Sigmoid colon (tissue), 7 donors: ENCODE measurements at places on chromosomes 11 and 22. TPM values are rescaled to one million over a fixed set of nuclear protein-coding genes. Genes with fewer than 3 reads are reported as not detected.

FOSL1 gene
- 1.6 TPM for polyA plus RNA-seq

OR51E1 gene
- not detected for polyA plus RNA-seq

KCNJ1 gene
- polyA plus RNA-seq: not detected

KRTAP5-7 gene
- not detected for polyA plus RNA-seq

ZNF214 gene
- 0.46 TPM for polyA plus RNA-seq

TLCD5 gene
- polyA plus RNA-seq: 1.1 TPM

DNA sequence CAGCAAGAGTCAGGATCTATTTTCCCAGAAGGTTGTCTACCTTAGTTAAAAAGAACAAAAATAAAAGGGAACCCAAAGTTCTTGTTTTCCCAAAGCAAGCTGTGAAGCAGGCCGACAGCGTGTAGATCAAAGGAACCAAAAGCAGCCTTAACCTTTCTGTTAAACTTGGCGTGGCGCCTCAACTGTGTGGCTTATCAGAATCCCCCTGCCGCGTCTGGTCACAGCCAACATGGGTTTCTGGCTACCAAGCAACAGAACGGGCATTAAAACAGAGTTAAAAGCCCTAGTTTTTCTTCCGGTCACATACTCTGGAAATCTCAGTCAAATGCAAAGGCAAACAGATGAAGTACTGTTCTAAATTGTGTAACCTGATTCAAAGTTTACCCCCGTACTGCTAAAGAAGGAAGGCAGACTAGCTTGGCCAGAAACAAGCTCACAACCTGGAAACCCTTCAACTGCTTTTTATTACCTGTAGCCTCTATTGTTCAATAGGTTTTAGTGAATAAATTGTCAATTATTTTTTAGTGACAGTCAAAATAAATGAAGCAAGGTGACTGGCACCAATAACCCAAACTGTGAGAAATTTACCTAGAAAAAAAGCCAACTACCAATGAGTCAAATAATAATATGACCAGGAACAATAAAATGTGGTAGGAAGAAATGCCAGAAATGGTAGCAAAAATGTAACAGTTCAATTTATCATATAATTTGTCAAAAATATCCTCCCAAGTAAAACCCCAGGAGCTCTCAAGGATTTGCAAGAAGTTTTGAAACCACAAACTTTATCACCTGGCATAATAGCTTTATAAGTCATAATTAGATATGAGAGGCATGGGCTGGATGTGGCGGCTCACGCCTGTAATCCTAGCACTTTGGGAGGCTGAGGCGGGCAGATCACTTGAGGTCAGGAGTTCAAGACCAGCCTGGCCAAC, 21.4 kb downstream of the CHKA start:
- H3K36me3 ChIP-seq: no peaks in the 10 kb centered on the region
- H3K4me3 ChIP-seq: no peak overlapping the region
- no peaks in the 10 kb centered on the region for H3K4me1 ChIP-seq
- no peaks in the 10 kb centered on the region for H3K27me3 ChIP-seq

GRCh38 chr22:48929276-48929790, 898.3 kb downstream of the BRD1 start:
- no peak overlapping the region for H3K27ac ChIP-seq
- H3K4me1 ChIP-seq: no peaks in the 10 kb centered on the region
- H3K27me3 ChIP-seq: no peaks in the 10 kb centered on the region
- no peaks in the 10 kb centered on the region for H3K36me3 ChIP-seq
- DNase-seq: peak; percentile 36

- no peak overlapping the region for H3K27ac ChIP-seq
- H3K4me1 ChIP-seq: no peaks in the 10 kb centered on the region
- no peaks in the 10 kb centered on the region for H3K36me3 ChIP-seq
These were observed 5.1 kb upstream of the CABP2 start for GRCh38 chr11:67528376-67528775.

DNA sequence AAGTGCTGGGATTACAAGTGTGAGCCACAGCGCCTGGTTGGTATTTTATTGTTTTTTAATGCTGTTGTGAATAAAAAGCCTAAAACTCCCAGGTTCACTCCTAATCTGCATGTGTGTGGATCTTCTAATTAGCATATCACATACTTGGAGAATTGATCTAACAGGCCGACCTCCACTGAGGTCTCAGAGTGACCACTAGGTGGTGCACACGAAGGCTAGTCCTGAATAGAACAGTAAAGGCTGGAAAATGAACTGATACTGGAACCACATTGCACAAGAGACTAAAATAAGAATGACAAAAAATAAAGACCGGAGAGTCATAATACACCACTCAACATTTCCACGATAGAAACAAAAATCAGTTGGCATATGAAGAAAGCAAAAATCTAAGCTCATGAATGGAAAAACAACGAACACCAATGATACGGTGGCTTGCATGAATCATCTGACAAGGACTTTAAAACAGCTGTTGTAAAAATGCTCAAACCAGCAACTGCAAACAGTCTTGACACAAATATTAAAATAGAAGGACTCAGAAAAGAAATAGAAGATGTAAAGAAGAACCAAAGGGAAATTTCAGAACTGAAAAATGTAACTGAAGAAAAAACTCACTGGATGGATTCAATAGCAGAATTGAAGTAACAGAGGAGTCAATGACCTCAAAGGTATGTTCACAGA, 19.2 kb downstream of the PIM3 start:
- DNase-seq: no peak
- H3K27me3 ChIP-seq: peaks cover 23% of the 10 kb centered on the region

- no peak overlapping the region for H3K4me3 ChIP-seq
- H3K27ac ChIP-seq: no peak overlapping the region
- no peak for DNase-seq
- no peaks in the 10 kb centered on the region for H3K27me3 ChIP-seq
- no peaks in the 10 kb centered on the region for H3K4me1 ChIP-seq
These were observed 7.8 kb downstream of the SLCO2B1 start for GRCh38 chr11:75158696-75159150.

- H3K4me1 ChIP-seq: peaks cover 35% of the 10 kb centered on the region
- no peaks in the 10 kb centered on the region for H3K36me3 ChIP-seq
- H3K27me3 ChIP-seq: no peaks in the 10 kb centered on the region
These were observed 830 bp downstream of the ACAT1 start for GRCh38 chr11:108122166-108122628.

- DNase-seq: no peak
- H3K36me3 ChIP-seq: no peaks in the 10 kb centered on the region
- H3K27me3 ChIP-seq: no peaks in the 10 kb centered on the region
- no peak overlapping the region for H3K27ac ChIP-seq
These were observed 98.2 kb upstream of the DBX1 start for GRCh38 chr11:20258376-20258895.

DNA sequence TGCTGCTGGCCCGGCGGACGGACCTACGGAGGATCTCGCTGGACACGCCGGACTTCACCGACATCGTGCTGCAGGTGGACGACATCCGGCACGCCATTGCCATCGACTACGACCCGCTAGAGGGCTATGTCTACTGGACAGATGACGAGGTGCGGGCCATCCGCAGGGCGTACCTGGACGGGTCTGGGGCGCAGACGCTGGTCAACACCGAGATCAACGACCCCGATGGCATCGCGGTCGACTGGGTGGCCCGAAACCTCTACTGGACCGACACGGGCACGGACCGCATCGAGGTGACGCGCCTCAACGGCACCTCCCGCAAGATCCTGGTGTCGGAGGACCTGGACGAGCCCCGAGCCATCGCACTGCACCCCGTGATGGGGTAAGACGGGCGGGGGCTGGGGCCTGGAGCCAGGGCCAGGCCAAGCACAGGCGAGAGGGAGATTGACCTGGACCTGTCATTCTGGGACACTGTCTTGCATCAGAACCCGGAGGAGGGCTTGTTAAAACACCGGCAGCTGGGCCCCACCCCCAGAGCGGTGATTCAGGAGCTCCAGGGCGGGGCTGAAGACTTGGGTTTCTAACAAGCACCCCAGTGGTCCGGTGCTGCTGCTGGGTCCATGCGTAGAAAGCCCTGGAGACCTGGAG, 74.1 kb downstream of the LRP5 start:
- H3K4me1 ChIP-seq: no peaks in the 10 kb centered on the region
- no peaks in the 10 kb centered on the region for H3K36me3 ChIP-seq
- DNase-seq: no peak
- H3K27ac ChIP-seq: no peak overlapping the region

- DNase-seq: no peak
- peaks cover 54% of the 10 kb centered on the region for H3K27me3 ChIP-seq
These were observed 4.4 kb downstream of the BIK start for GRCh38 chr22:43114958-43115357.

GRCh38 chr11:17972987-17973386, 39.9 kb downstream of the SERGEF start:
- peaks cover 6% of the 10 kb centered on the region for H3K4me1 ChIP-seq
- peaks cover 10% of the 10 kb centered on the region for H3K36me3 ChIP-seq
- peak; percentile 75 for DNase-seq
- H3K4me3 ChIP-seq: no peak overlapping the region

DNA sequence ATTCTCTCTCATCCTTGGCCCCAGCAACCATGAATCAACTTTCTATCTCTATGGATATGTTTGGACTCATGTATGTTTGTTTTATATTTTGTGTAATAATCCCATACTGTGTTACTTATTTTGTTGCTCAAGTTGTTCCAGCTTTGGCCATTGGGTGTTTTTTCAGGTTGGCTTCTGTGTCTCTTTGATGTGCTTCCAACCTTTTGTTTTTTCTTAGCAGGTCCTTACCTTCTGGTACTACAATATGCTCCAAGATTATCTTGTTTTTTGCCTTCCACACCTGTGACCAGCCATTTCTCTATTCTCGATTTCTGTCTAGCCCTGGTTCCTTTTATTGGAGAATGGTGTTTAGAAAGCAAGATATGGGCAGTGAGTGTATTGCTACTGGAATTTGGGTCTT, 14.2 kb downstream of the GVQW3 start:
- no peak overlapping the region for H3K27ac ChIP-seq
- H3K36me3 ChIP-seq: no peaks in the 10 kb centered on the region
- DNase-seq: no peak

GRCh38 chr11:15180212-15180792, 65.6 kb downstream of the INSC start:
- H3K4me3 ChIP-seq: no peak overlapping the region
- no peak overlapping the region for H3K27ac ChIP-seq
- H3K36me3 ChIP-seq: no peaks in the 10 kb centered on the region
- no peaks in the 10 kb centered on the region for H3K27me3 ChIP-seq

DNA sequence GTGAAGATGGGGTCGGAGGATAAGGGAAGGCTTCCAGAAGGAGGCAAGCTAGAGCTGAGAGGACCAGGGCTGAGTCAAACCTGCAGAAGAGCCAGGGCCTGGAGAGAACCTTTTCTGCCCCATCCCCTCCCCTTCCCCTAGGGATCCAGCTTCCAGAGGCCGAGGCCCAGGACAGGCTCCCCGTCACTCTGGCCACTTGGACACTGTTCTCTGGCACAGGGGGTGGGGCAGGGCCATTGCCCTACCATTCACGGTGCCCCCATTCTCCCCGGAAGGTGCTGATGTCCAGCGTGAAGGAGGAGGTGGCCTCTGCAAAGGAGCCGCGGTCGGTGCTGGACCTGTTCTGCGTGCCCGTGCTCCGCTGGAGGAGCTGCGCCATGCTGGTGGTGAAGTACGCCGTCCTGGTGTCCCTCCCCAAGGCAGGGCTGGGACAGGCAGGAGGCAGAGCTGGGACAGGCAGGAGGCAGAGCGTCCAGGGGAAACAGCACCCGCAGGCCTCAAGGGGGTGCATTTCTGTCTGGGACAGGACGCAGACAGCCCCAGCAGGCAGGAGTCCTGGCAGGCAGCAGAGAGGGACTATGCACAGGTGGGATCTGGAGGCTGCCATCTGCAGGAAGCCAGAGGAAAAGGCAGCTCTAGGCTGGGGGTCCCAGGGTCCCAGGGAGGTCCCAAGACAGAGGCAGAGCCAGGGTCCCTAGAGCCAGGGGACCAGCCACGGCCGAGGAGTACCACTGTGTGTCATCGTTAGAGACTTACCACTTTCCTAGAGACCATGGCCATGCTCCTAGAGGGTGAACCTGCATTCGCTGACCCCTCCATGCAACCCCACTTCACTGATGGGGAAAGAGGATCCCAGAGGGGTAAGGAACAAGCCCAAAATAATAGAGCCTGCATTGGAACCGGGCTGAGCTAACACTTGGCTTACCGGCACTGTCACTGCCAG, 25.8 kb upstream of the SLC22A12 start:
- no peaks in the 10 kb centered on the region for H3K36me3 ChIP-seq
- no peaks in the 10 kb centered on the region for H3K27me3 ChIP-seq
- no peak overlapping the region for H3K27ac ChIP-seq
- H3K4me3 ChIP-seq: no peak overlapping the region

DNA sequence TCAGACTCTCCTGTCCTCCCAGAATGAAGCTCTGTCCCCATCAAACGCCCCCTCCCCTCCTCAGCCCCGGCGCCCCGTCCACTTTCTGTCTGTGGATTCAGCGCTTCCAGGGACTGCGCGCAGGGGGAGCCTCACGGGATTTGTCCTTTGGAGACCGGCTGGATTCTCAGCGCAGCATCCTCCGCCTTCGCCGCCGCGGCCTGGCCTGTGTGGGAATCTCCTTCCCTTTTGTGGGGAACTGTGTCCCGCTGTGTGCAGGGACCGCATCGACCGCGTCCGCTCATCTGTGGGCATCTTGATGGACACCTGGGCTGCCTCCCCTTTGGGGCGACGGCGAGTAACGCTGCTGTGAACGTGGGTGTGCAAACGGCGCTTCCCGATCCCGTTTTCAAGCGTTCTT, 1.1 kb upstream of the SCT start:
- H3K27me3 ChIP-seq: no peaks in the 10 kb centered on the region
- no peak overlapping the region for H3K27ac ChIP-seq
- H3K36me3 ChIP-seq: peaks cover 4% of the 10 kb centered on the region
- no peak for DNase-seq
- H3K4me1 ChIP-seq: peaks cover 29% of the 10 kb centered on the region

- peak overlapping the region; percentile 88 for H3K27ac ChIP-seq
- no peaks in the 10 kb centered on the region for H3K36me3 ChIP-seq
These were observed 629 bp downstream of the PSMA1 start for GRCh38 chr11:14519597-14519916.

- DNase-seq: no peak
- H3K27me3 ChIP-seq: no peaks in the 10 kb centered on the region
- H3K36me3 ChIP-seq: no peaks in the 10 kb centered on the region
- H3K4me3 ChIP-seq: no peak overlapping the region
- H3K4me1 ChIP-seq: no peaks in the 10 kb centered on the region
These were observed 41.3 kb upstream of the SLN start for GRCh38 chr11:107752949-107753822.

- H3K27ac ChIP-seq: peak overlapping the region; percentile 74
- no peak overlapping the region for H3K4me3 ChIP-seq
- H3K4me1 ChIP-seq: peaks cover 69% of the 10 kb centered on the region
- peak; percentile 97 for DNase-seq
- no peaks in the 10 kb centered on the region for H3K27me3 ChIP-seq
These were observed 68.1 kb downstream of the CSTPP1 start for GRCh38 chr11:47004595-47005033.

GRCh38 chr11:56700242-56700913, 1.5 kb downstream of the OR9G1 start:
- H3K36me3 ChIP-seq: no peaks in the 10 kb centered on the region
- no peaks in the 10 kb centered on the region for H3K4me1 ChIP-seq
- H3K27ac ChIP-seq: no peak overlapping the region
